Esophagus (tissue), 2 donors: ENCODE measurements at places on chromosomes 4 and X. TPM values are rescaled to one million over a fixed set of nuclear protein-coding genes. Genes with fewer than 3 reads are reported as not detected.

Gene MAOB
- polyA plus RNA-seq, result 7.5 TPM

Gene RAB39B
- 0.10 TPM for polyA plus RNA-seq

Gene MAGEC1
- polyA plus RNA-seq, result not detected

Gene CDK16
- 59.8 TPM for polyA plus RNA-seq

Gene TMSB15A
- polyA plus RNA-seq, result not detected

Gene HTR2C
- 0.01 TPM for polyA plus RNA-seq

Gene SEPTIN6
- 5.4 TPM for polyA plus RNA-seq

Gene ETNPPL
- polyA plus RNA-seq, result not detected

Gene TMEM35A
- 2.0 TPM for polyA plus RNA-seq

Gene SLITRK4
- polyA plus RNA-seq, result 0.06 TPM

Gene SYTL4
- polyA plus RNA-seq, result 6.2 TPM

Gene PDCL2
- polyA plus RNA-seq, result 1.2 TPM

Gene GPRASP2
- polyA plus RNA-seq, result 3.0 TPM

Gene PDZD4
- polyA plus RNA-seq, result 4.0 TPM

Gene SH3D19
- polyA plus RNA-seq, result 19.1 TPM

Gene LANCL3
- polyA plus RNA-seq, result 1.4 TPM

Gene CXCL11
- 0.07 TPM for polyA plus RNA-seq

Gene NUDT9
- polyA plus RNA-seq, result 39.8 TPM

Gene DYNLT3
- polyA plus RNA-seq, result 37.6 TPM

Gene ZAR1
- not detected for polyA plus RNA-seq

Gene STBD1
- 2.7 TPM for polyA plus RNA-seq

Gene AADAT
- 2.4 TPM for polyA plus RNA-seq

Gene CTAG1B
- polyA plus RNA-seq, result 0.04 TPM

Gene AVPR2
- 0.45 TPM for polyA plus RNA-seq

Gene BBS12
- 0.76 TPM for polyA plus RNA-seq

Gene RBM3
- 134 TPM for polyA plus RNA-seq

Gene HSPA4L
- polyA plus RNA-seq, result 11.6 TPM

Gene NXF2B
- polyA plus RNA-seq, result not detected

Gene BTK
- 1.1 TPM for polyA plus RNA-seq

Gene SPANXA2
- not detected for polyA plus RNA-seq

Gene OPN1MW
- polyA plus RNA-seq, result not detected

Gene F11
- not detected for polyA plus RNA-seq

Gene FABP2
- not detected for polyA plus RNA-seq

Gene RIPPLY1
- polyA plus RNA-seq, result not detected

Gene CBR4
- polyA plus RNA-seq, result 7.7 TPM

Gene SMIM31
- polyA plus RNA-seq, result not detected

Gene SEL1L3
- polyA plus RNA-seq, result 0.71 TPM

Gene NPY2R
- not detected for polyA plus RNA-seq

Gene GPR34
- polyA plus RNA-seq, result 0.76 TPM

Gene MAGEA2B
- polyA plus RNA-seq, result not detected

Gene SSX3
- polyA plus RNA-seq, result not detected

Gene MAGEA10
- polyA plus RNA-seq, result not detected

Gene FAT1
- polyA plus RNA-seq, result 21.0 TPM

Gene SHOX
- not detected for polyA plus RNA-seq
